ENCODE measurements at places on chromosomes 2 and 18.

- DNase-seq = no peak
Observed at GRCh38 chr2:205834796-205835195, 152.5 kb downstream of the NRP2 start.

DNA sequence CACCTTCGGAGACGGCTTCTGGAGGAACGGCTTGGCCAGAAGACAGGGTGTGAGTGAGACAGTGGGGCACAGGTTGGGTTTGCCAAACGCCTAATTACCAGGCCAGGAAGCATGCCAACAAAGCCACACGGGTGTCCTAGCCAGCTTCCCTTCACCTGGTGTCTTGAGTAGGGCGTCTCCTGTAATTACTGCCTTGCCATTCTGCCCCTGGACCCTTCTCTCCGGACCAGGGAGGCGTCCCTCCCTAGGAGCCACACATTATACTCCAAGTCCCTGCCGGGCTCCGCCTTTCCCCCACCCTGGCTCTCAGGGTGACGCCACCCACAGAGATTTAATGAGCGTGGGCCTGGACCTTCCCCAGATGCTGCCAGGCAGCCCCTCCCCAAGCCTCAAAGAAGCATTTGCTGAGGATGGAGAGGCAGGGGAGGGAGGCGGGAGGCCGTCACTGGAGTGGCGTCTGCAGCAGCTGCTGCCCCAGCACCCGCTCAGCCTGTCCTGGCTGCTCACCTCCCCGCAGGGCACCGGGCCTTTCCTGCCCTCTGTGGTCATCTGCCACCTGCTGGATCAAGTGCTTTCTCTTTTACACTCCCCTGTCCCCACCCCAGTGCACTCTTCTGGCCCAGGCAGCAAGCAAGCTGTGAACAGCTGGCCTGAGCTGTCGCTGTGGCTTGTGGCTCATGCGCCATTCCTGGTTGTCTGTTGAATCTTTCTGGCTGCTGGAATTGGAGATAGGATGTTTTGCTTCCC lies 20.7 kb downstream of the FOSL2 start:
- no peak for DNase-seq

DNA sequence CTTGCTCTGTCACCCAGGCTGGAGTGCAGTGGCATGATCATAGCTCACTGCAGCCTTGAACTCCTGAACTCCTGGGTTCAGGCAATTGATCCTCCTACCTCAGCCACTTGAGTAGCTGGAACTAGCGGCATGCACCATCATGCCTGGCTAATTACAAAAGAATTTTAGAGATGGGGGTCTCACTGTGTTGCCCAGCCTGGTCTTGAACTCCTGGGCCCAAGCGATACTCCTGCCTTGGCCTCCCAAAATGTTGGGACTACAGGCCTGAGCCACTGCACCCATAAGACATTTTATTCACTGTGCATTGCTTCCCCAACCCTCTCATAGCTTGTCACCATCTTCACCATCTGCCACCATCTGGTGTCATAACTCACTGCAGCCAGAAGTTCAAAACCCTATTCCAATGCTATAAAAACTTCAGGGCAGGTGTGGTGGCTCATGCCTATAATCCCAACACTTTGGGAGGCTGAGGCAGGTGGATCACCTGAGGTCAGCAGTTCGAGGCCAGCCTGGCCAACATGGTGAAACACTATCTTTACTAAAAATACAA lies 78.7 kb downstream of the NCAPH start:
- no peak for DNase-seq

GRCh38 chr2:17916584-17916983 lies 38.1 kb downstream of the KCNS3 start:
- no peak for DNase-seq

- DNase-seq = no peak
Observed at GRCh38 chr2:222504719-222505118, 80.4 kb downstream of the SGPP2 start.

DNA sequence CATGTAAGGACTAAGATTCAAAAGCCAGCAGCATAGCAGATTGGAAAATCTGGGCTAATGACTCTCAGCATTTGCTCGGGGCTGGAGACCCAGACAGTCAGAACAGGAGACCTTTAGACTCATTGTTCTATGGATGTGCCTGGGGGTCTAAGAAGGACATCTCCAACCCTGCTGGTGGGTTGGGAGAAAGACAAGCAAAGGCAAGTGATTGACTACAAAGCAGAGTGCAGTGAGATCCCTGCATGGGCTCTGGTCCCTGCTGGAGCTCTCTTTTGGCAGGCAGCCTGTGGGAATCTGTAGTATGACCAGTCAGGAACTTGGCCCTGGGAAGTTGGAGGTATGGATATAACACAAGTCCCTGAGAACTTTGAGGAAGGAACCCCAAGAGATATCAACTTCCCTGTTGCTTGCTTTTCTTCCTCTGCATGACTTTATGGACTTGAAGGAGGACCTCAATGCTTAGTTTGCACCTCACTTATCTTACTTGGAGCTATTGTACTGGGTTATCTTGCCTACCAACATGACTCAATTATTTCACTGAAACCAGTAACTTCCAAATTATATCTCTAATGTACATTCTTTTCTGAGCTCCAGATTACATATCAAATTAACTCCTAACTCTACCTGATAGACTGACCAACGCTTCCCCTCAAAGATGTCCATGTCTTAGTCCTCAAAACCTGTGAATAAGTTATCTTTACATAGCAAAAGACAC lies 236.0 kb downstream of the CYRIA start:
- no peak for DNase-seq
